Endothelial cell of umbilical vein (primary cell): ENCODE measurements at places on chromosomes 13 and 19. TPM values are rescaled to one million over a fixed set of nuclear protein-coding genes. Genes with fewer than 3 reads are reported as not detected.

The PEG3 gene
- 0.02 TPM in 1 of 2 replicates, not detected in the other for polyA plus RNA-seq

The C19orf67 gene
- not detected in 2 replicates for polyA plus RNA-seq

The HOMER3 gene
- polyA plus RNA-seq = 180 and 184 TPM in 2 replicates

The HRC gene
- polyA plus RNA-seq = not detected in 2 replicates

The XPO4 gene
- 4.7 and 6.0 TPM in 2 replicates for polyA plus RNA-seq

The FCAR gene
- polyA plus RNA-seq = not detected in 2 replicates

DNA sequence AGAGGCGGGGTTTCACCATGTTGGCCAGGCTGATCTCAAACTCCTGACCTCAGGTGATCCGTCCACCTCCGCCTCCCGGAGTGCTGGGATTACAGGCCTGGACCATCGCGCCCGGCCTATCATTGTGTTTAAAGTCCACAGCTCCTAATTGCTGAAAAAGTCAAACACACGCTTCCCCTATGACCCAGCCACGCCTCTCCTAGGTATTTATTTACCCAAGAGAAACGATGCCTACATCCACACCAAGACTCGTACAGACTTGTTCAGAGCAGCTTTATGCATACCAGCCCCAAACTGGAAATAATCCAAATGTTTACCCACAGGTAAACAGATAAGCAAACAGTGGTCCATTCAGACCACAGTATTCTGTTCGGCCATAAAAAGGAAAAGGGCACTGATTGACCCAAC lies 15.1 kb downstream of the ZNRF4 start:
- H3K27ac ChIP-seq = no peak overlapping the region
- H3K27me3 ChIP-seq = no peaks in the 10 kb centered on the region
- H3K4me3 ChIP-seq = no peak overlapping the region

DNA sequence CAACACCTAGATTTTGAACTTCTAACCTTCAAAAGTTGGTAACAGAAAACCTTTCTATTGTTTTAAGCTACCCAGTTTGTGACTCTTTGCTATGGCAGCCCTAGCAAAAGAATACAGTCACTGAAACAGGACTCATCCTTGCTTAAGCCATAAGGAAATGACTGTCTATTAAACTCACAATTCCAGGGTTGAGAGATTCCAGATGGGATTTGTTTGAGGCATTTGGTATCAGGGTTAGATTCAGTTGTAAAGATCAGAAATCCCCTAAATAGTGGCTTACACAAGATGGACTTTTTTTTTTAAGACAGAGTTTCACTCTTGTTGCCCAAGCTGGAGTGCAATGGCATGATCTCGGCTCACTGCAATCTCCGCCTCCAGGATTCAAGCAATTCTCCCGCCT lies 41.1 kb upstream of the RGCC start:
- H3K4me1 ChIP-seq = no peaks in the 10 kb centered on the region
- H3K27me3 ChIP-seq = peaks cover 2% of the 10 kb centered on the region
- no peak for DNase-seq
- H3K4me3 ChIP-seq = no peak overlapping the region
- no peak overlapping the region for H3K27ac ChIP-seq
- no peaks in the 10 kb centered on the region for H3K36me3 ChIP-seq

DNA sequence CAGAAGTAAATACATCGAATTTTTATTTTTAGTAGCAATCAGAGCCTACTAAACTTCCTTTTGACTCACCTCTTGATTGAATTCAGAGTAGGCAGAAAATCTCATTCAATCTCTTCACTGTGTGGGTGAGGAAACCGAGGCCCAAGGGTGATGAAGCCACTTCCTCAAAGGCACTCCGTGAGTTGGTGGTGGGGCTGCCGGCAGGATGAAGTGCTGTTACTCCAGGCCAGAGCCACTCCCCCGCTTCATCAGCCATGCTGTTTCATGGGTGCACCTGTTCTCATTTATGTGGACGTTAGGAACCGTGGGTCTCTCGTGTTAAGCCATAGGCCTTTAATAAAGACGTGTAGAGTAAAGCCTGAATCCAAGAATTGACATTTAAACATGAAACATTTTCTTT lies 13.2 kb downstream of the ING1 start:
- H3K4me1 ChIP-seq = no peaks in the 10 kb centered on the region
- peaks cover 2% of the 10 kb centered on the region for H3K36me3 ChIP-seq
- no peak for DNase-seq
- no peak overlapping the region for H3K4me3 ChIP-seq

DNA sequence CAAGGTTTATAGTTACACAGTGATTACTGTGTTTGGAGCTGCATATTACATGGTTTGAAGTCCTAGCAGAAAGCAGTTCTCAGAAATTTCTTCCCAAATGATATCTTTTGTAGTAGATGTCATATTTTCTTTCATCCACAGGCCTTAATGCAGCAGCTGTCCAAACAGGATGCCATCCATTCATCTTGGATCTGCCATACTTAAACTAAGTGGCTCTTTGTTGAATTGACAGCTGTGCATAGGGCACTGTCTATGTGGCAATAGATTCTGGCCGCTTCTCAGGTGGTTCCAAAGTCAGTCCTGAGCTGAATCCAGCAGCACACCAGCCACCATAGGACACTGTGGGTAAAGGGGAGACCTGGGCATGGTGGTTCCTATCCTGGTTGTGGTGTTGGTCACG lies 41.6 kb upstream of the SPRY2 start:
- no peaks in the 10 kb centered on the region for H3K4me1 ChIP-seq
- DNase-seq = no peak
- no peak overlapping the region for H3K27ac ChIP-seq

DNA sequence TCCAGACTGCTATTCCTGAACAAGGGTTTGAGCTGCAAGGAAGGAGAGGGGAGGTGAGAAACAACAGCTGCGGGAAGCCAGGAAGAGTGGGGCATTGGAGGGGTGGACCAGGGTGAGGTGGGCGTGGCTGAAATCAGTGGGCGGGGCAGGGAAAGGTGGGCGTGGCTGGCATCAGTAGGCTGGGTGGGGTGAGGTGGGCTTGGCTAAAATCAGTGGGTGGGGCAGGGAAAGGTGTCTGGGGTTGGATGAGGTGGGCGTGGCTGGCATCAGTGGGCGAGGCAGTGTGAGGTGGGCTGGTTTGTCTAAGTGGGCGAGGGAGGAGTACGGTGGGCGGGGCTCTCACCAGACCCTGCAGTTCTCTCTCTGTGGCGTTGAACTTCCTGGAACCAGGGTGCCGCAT lies 87.6 kb downstream of the MUC16 start:
- H3K27me3 ChIP-seq = no peaks in the 10 kb centered on the region
- no peak for DNase-seq
- H3K4me3 ChIP-seq = no peak overlapping the region

DNA sequence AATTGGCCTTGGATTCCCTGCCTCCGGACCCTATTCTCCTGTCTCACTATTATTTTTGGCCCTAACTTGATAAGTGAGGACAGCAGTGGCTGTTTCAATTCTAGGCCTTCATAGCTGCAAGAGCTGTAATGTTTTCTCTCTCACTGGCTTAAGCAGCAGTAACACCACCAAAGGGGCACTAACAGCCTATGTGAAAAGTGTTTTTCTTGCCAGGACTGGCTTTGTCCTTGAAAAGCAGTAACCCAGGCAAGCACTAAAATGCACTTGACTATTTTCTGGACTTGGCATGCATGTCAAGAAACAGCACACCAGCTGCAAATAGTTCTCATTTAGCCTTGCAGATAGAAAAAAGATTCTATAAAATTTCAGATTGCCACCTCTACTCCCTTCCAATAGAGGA lies 9.3 kb upstream of the FBXL3 start:
- no peak overlapping the region for H3K27ac ChIP-seq
- no peak overlapping the region for H3K4me3 ChIP-seq
- no peaks in the 10 kb centered on the region for H3K4me1 ChIP-seq
- no peak for DNase-seq

GRCh38 chr19:31742249-31742648 lies 393.0 kb upstream of the TSHZ3 start:
- no peaks in the 10 kb centered on the region for H3K4me1 ChIP-seq
- no peak overlapping the region for H3K4me3 ChIP-seq
- no peak overlapping the region for H3K27ac ChIP-seq
- no peak for DNase-seq
- no peaks in the 10 kb centered on the region for H3K27me3 ChIP-seq

- H3K4me1 ChIP-seq = peaks cover 12% of the 10 kb centered on the region
- no peak for DNase-seq
Observed at GRCh38 chr13:26605845-26606244, 48.4 kb downstream of the WASF3 start.

DNA sequence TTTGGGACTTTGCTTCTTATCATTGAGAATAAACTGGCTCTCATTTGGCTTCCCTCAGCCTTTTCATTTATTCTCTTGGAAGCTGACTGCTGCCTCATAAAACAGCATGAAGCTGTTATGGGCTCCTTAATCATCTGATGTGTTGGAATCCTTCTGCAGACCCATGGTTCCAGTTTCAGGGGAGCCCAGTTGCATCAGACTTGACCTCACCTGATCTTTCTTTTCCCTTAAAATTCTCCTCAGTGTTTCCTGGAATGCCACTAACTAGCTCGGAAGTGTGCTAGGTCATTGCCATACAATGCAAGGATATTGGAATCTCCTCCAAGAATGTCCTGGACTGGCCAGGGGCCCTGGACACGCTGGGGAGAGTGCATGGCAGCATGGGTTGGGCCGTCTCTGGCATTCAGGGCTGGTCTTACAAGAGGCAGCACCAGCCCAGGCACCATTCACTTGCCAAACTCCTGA lies 158.7 kb downstream of the FLT1 start:
- no peaks in the 10 kb centered on the region for H3K36me3 ChIP-seq
- no peak overlapping the region for H3K4me3 ChIP-seq
- H3K27ac ChIP-seq = peak overlapping the region; percentile 80
- no peaks in the 10 kb centered on the region for H3K27me3 ChIP-seq
- peaks cover 75% of the 10 kb centered on the region for H3K4me1 ChIP-seq
- DNase-seq = peak; percentile 80

- peaks cover 8% of the 10 kb centered on the region for H3K27me3 ChIP-seq
- H3K36me3 ChIP-seq = no peaks in the 10 kb centered on the region
- no peak overlapping the region for H3K27ac ChIP-seq
Observed at GRCh38 chr19:9917321-9917720, 19.0 kb downstream of the OLFM2 start.
